Cardiac septum (tissue), 1 donor: ENCODE measurements at places on chromosomes 5 and 9. TPM values are rescaled to one million over a fixed set of nuclear protein-coding genes. Genes with fewer than 3 reads are reported as not detected.

The SLC25A2 gene
- total RNA-seq = not detected

GRCh38 chr5:134957920-134958608 is 9.6 kb upstream of the CATSPER3 start:
- DNase-seq = no peak

The SIGMAR1 gene
- 25.8 TPM for total RNA-seq

GRCh38 chr5:172098046-172098445 is 90.0 kb downstream of the STK10 start:
- DNase-seq = no peak

GRCh38 chr5:127849408-127849807 is 146.2 kb downstream of the CCDC192 start:
- DNase-seq = no peak

The TMC1 gene
- 0.27 TPM for total RNA-seq

- no peak for DNase-seq
Measured at GRCh38 chr9:29514862-29515261, 1941.6 kb upstream of the C9orf72 start.

DNA sequence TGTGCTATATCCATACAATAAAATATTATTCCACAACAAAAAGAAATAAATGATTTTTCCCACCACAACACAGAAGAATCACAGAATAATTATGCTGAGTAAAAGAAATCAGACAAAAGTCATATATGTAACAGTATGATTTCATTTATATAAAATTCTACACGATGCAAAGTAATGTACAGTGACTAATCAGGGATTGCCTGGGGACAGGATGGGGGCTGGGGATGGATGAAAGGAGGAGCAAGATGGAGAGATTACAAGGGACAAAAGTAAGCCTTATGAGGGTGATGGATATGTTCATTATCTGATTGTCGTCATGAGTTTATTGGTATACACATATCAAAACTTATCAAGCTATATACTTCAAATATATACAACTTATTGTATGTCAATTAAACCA is 154.0 kb downstream of the FBN2 start:
- DNase-seq = no peak

GRCh38 chr5:1367149-1367548 is 22.2 kb upstream of the CLPTM1L start:
- DNase-seq = no peak

The BTNL9 gene
- total RNA-seq = 25.2 TPM

The MRNIP gene
- total RNA-seq = 15.3 TPM

DNA sequence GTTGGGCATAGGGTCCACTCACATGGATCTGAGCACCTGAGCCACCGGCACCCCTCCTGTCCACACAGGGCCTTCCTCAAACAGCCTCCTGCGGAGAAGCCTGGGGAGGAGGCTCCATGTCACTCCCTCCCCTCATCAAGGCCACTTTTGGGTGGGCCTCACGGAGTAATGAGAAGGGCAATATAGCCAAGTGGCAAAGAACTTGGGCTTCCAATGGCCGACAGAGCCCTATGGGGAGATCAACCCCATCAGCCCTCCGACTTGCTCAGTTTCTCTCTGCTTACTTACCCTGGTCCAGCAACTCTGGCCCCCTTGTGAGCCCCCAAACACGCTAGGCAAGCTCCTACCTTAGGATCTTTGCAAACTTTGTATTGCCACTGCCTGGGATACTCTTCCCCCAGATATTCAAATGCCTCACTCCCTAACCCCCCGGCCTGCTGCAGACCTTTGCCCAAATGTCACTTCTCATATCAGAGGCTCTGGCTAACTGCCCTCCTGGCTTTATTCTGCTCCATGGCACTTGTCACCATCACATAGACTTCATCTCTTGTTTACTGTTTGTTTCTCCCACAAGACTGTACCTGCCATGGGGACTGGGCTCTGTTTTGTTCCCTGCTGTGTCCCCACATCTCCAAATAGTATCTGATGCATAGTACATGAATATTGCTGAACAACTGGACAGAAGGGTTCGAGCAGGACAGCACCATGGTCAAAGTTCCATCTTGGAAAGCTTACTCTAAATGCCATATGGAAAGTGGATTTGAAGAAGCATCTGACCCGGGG is 220.8 kb downstream of the FSTL4 start:
- DNase-seq = no peak

DNA sequence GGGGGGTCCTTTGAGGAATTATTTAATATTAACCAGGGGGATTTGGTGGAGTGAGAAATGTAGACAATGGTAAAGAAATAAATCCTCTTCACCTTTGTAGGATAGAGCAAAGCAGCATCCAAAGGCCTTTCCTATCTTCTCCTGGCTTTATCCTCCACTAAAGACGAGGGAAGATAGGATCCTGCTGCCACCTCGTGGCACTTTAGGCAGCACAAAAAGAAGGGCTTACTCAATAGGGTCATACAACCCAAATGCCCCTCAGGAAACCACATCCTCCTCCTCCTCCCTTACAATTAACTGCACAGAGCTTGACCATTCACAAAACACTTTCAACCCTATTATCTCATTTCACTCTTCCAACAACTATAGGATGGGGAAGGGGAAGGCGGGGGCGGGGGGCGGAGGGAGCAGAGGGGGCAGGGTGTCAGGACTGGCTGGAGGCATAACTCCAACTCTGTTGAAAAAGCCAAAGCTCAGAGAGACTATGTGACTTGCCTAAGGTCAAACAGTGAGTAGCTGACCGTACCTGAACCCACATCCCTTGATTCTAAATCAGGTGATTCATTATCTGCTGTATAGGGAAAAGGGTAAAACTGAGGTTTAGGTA is 45.4 kb upstream of the MYOT start:
- no peak for DNase-seq

DNA sequence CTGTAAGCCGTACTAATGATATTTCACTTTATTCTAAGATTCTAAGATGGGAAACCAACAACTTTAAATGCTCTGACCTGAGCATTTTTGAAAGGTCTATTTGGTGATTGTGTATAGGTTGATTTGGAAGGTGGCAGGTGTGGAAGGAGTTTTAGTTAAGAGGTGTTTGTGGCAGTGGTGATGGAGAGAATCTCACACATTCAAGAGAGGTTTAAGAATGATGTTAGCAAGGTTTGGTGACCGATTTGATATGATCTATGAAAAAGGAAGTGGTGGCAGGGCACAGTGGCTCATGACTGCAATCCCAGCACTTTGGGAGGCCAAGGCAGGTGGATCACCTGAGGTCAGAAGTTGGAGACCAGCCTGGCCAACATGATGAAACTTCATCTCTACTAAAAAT is 319.2 kb upstream of the CD180 start:
- DNase-seq = no peak

DNA sequence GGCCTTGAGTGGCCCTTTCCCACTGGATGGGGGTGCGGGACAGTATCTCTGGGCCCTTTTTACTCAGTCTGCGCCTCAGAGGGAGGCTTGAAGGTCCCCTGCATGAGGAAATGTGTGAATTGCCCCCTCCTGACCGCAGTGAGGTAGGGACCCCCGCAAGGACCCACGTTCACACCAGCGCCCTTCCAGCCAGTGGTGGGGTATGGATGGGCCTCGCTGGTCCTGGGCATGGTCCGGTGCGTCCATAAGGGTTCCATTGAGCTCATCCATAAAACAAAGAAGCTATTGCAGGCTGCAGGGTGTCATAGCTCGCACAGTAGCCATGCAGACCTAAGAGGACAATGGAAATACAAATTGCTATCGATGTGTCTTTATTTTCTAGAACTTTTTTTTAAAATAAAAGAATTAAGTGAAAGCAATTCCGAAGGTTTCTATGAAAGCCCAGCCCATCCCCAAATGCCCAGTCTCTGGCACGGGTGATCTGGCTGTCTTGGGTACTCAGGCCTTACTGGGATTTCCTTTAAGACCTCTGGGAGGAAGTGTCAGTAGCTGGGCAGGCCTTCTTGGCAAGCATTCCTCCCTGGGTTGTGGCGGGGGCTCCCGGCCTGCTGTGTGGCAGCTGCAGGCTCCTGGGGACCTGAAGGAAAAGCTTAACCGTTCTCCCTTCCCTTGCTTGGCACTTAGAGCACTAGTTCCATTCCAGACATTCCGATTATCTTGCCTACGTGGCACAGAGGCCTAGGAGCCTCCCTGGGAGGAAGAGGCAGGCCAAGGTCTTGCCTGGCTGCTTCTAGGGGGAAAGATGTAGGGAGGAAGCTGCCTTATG is 1.5 kb upstream of the SEMA5A start:
- DNase-seq = no peak

- no peak for DNase-seq
Measured at GRCh38 chr9:108297073-108297472, 558.7 kb downstream of the ACTL7B start.

DNA sequence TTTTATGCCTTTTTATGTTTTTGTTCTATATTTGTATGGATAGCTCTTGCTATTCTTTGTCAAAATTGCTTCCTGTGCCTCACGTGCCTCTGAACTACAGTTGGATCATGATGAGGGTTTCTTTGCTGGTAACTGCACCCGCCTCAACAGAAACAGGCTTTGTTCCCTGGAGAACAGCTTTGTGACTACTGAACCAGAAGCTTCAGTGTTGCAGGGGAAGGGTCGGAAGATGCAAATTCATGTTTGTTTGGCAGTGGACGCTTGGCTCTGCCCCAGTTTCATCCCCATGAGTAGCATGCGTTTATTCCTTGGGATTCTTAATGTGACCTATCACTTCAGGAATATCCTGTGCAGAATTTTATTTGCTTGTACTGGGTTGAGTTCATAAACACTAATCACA is 959.1 kb upstream of the WWC1 start:
- DNase-seq = no peak

GRCh38 chr5:156929366-156929948 is 33.6 kb downstream of the TIMD4 start:
- no peak for DNase-seq

DNA sequence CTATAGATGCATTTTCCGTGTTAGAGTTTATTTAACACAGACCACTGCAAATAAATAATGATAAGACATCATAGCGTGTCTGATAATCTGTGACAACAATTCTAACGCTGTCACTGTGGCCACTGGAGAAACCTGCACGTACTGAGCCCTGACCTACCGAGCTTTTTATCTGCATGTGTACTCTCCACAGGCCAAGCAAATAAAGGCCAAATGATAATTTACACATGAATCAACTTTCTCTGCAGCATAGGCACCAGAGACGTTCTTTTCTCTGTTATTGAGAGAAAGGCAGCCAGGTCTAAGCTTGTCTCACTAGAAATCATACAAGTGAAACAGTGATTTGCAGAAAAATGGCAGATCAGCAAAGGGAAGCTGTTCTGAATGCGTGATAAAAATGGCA is 75.8 kb downstream of the POU5F2 start:
- no peak for DNase-seq

DNA sequence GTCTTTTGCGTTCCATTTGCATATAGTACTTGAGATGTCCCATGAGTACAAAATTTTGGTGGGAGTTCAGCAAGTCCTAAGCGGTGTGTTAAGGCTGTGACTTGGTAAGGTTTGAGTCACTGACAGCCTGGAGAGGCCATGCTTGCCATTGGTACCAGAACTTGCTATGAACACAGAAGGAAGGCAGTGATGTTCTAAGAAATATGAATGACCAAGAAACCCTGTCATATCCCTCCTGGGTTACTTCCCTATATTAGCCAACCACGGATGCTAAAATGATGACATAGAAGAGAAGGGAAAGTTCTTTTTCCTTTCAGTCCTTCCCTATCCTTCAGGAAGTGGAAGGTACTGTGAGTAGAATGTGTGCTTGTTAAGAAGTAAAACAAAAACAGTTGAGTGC is 136.7 kb downstream of the GCNT1 start:
- no peak for DNase-seq

The GRXCR2 gene
- 0.78 TPM for total RNA-seq

- no peak for DNase-seq
Measured at GRCh38 chr5:68330574-68330973, 115.0 kb downstream of the PIK3R1 start.

The CCL19 gene
- total RNA-seq = 0.62 TPM

GRCh38 chr9:117747386-117747970 is 43.3 kb downstream of the TLR4 start:
- DNase-seq = no peak

DNA sequence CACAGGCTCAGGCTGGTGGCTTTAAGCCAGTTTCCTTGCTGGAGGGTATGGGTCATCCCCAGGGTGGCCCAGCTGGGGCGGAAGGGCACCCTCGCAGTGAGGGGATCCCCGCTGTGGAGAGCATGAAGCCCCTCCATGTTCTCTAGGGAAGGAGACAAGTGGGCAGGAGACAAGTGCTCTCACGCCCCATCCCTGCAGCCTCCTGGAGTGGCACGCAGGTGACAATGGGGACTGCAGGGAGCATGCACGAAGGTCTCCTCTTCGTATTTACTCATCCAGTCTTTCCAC is 83.3 kb downstream of the GTF3C4 start:
- peak; percentile 24 for DNase-seq

DNA sequence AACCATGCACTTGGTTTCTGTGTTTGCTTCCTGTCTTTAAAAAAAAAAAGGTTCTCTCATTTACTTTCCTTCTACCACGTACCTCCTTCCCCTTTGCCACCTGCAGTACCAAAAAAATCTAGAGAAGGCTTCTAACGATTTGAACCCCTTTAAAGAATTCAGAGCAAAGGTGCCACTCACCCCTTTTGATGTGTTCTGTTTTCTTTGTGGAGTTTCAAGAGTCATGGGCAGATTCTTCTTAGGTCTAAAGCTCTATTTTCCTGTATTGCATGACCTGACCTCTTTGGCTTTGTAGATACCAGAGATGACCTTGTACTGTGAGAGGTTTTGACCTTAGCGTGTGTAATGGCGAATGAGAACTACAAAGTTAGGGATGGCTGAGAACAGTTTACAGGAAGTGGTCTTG is 29.0 kb downstream of the TXNDC8 start:
- DNase-seq = no peak
